ENCODE measurements at places on chromosomes 11 and 22. TPM values are rescaled to one million over a fixed set of nuclear protein-coding genes. Genes with fewer than 3 reads are reported as not detected.

GRCh38 chr11:11512929-11513328, 108.9 kb downstream of the GALNT18 start:
- no peak for DNase-seq

DNA sequence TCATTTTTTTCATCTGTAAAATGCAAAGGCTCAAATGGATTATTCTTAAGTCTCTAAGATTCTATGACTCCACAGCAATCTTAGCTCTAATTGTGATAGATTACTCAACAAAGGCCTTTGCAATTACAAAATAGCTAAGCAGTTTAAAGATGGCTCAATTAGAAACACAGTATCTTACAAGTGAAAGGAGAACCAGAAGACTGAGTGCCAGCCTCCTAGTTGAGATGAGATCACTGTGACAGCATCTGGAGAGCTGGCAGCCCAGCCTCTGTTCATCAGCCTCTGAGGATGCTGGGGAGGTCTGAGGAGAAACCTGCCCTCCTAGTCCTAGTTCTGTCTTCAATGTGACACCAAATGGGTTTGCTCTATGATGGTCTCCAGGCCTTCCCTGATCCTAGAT, 158.4 kb upstream of the NARS2 start:
- DNase-seq: no peak

LDHAL6A gene
- not detected for total RNA-seq

XKR3 gene
- 0.17 TPM for total RNA-seq

- DNase-seq: no peak
These were observed 64.6 kb upstream of the CHST1 start for GRCh38 chr11:45730014-45730413.

GRCh38 chr22:30372915-30373314, 14.3 kb downstream of the RNF215 start:
- DNase-seq: no peak
